ENCODE measurements at places on chromosomes 3 and 15. TPM values are rescaled to one million over a fixed set of nuclear protein-coding genes. Genes with fewer than 3 reads are reported as not detected.

The TLR9 gene
- total RNA-seq: not detected

The XCR1 gene
- total RNA-seq: not detected

The SLC6A20 gene
- not detected for total RNA-seq

The TF gene
- 0.12 TPM for total RNA-seq

The C2CD4A gene
- total RNA-seq: 0.05 TPM

The ZNF385D gene
- 2.0 TPM for total RNA-seq

The PLSCR4 gene
- total RNA-seq: 139 TPM

The IL17RC gene
- total RNA-seq: 64.5 TPM

The TFRC gene
- 94.4 TPM for total RNA-seq

The GOLGA8T gene
- total RNA-seq: not detected

The THRB gene
- 9.8 TPM for total RNA-seq

Data from cardiac ventricle fibroblast (primary cell).